ENCODE measurements at places on chromosomes 2 and 18. TPM values are rescaled to one million over a fixed set of nuclear protein-coding genes. Genes with fewer than 3 reads are reported as not detected.

Gene NT5C1B
- not detected for total RNA-seq

Gene SERPINB12
- total RNA-seq = not detected

GRCh38 chr18:50848991-50849390, 29.2 kb upstream of the MRO start:
- H3K27me3 ChIP-seq = no peaks in the 10 kb centered on the region
- DNase-seq = no peak
- no peaks in the 10 kb centered on the region for H3K36me3 ChIP-seq
- no peak overlapping the region for H3K4me3 ChIP-seq
- no peaks in the 10 kb centered on the region for H3K4me1 ChIP-seq

GRCh38 chr2:102848366-102848839, 86.6 kb downstream of the TMEM182 start:
- H3K27me3 ChIP-seq = no peaks in the 10 kb centered on the region
- H3K4me1 ChIP-seq = no peaks in the 10 kb centered on the region
- H3K27ac ChIP-seq = no peak overlapping the region
- H3K36me3 ChIP-seq = no peaks in the 10 kb centered on the region

GRCh38 chr2:187709065-187709464, 154.8 kb upstream of the TFPI start:
- H3K4me1 ChIP-seq = no peaks in the 10 kb centered on the region
- no peaks in the 10 kb centered on the region for H3K36me3 ChIP-seq
- H3K27me3 ChIP-seq = no peaks in the 10 kb centered on the region
- DNase-seq = no peak
- H3K27ac ChIP-seq = no peak overlapping the region
- no peak overlapping the region for H3K4me3 ChIP-seq

Gene CLEC4F
- not detected for total RNA-seq

Gene TTN
- total RNA-seq = 8.6 TPM

DNA sequence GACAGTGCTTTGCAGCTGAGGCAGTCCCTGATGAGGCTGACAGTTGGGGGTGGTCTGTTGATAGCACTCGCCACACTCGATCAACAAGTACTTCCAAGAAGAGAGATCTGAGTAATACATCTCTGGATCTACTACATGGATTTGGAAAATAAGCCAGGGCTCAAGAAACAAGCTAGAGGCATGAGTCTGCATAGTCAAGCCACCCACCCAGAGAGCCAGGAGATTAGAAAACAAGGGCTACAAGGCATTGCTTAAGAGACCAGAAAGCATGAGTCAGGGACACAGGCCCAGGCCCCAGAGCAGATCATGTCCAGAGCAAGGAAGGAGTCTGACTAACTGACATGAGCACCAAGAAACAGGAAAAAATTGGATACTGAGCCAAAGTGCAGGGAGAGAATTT, 196.9 kb upstream of the CWC22 start:
- DNase-seq = no peak
- H3K27me3 ChIP-seq = no peaks in the 10 kb centered on the region
- no peaks in the 10 kb centered on the region for H3K36me3 ChIP-seq
- no peaks in the 10 kb centered on the region for H3K4me1 ChIP-seq
- H3K27ac ChIP-seq = no peak overlapping the region

DNA sequence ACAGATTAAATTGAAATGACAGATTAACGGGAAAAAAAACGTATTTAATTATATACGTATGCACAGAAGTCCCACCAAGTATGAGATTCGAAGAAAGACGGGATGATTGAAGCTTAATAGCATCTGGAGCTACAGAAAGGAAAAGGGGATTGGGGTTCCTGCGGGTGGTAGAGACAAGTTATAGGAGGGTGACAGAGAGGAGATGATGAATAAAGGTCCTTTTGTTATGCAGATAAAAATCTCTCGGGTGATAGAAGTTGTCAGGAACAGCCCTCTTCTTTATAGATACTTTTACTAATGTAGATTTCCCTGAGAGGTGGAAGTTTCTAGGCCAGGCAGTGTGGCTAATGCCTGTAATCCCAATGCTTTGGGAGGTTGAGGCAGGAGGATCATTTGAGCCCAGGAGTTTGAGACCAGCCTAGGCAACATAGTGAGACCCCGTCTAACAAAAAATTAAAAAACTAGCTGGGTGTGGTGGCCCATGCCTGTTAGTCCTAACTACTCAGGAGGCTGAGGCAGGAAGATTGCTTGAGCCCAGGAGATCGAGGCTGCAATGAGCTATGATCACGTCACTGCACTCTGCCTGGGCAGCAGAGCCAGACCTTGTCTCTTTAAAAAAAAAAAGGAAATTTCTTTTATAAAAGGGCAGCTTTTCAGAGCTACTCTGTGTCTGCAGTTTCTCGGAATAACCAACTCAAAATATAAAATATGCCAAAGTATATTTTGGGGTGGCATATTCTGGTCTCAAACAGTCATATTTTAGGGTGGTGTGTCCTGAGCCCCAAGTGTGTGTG, 113.0 kb downstream of the STPG4 start:
- H3K36me3 ChIP-seq = peaks cover 49% of the 10 kb centered on the region
- H3K4me1 ChIP-seq = no peaks in the 10 kb centered on the region
- no peak overlapping the region for H3K4me3 ChIP-seq
- H3K27me3 ChIP-seq = no peaks in the 10 kb centered on the region

Gene TLX2
- 0.52 TPM for total RNA-seq

GRCh38 chr18:62325806-62326645, 916 bp downstream of the TNFRSF11A start:
- H3K36me3 ChIP-seq = no peaks in the 10 kb centered on the region
- peak; percentile 16 for DNase-seq
- H3K4me3 ChIP-seq = peak overlapping the region; percentile 58
- H3K4me1 ChIP-seq = peaks cover 19% of the 10 kb centered on the region
- no peak overlapping the region for H3K27ac ChIP-seq

- H3K27ac ChIP-seq = no peak overlapping the region
- no peak overlapping the region for H3K4me3 ChIP-seq
- no peaks in the 10 kb centered on the region for H3K4me1 ChIP-seq
- H3K36me3 ChIP-seq = no peaks in the 10 kb centered on the region
- no peak for DNase-seq
- no peaks in the 10 kb centered on the region for H3K27me3 ChIP-seq
Observed at GRCh38 chr2:61750624-61751023, 103.2 kb downstream of the FAM161A start.

- no peak overlapping the region for H3K27ac ChIP-seq
- no peak overlapping the region for H3K4me3 ChIP-seq
- peaks cover 14% of the 10 kb centered on the region for H3K4me1 ChIP-seq
- no peaks in the 10 kb centered on the region for H3K36me3 ChIP-seq
- no peak for DNase-seq
- H3K27me3 ChIP-seq = no peaks in the 10 kb centered on the region
Observed at GRCh38 chr2:43519643-43520221, 76.1 kb downstream of the THADA start.

DNA sequence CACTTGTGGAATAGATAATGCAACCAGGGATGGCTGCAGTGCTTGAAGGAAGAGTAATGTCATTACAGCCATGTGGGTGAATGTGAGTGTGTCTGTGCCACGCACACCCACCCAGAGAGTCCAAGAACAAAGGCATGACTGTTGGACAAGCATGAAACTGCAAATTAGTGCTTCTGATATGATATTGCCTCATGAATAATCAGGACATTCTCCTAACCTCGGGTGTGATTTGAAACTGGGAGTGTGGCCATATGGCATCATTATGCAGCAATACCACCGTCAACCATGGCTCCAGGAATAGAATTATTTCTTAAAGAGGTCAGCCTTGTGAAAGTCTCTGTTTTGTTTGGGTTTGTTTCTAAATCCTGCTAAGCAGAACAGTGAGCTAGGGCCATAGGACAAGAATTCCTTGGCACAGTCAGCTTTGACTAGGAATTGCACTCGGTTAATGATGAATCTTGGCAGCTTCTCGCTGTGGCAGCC, 678.0 kb upstream of the RAB6C start:
- H3K27me3 ChIP-seq = no peaks in the 10 kb centered on the region
- no peaks in the 10 kb centered on the region for H3K4me1 ChIP-seq
- no peaks in the 10 kb centered on the region for H3K36me3 ChIP-seq
- no peak for DNase-seq
- H3K27ac ChIP-seq = no peak overlapping the region

Gene PDE1A
- total RNA-seq = not detected

Gene COL3A1
- not detected for total RNA-seq

Gene TNFAIP6
- total RNA-seq = not detected

- H3K4me3 ChIP-seq = no peak overlapping the region
- H3K36me3 ChIP-seq = no peaks in the 10 kb centered on the region
- H3K4me1 ChIP-seq = no peaks in the 10 kb centered on the region
- no peak overlapping the region for H3K27ac ChIP-seq
Observed at GRCh38 chr2:39659765-39660611, 5.7 kb upstream of the TMEM178A start.

DNA sequence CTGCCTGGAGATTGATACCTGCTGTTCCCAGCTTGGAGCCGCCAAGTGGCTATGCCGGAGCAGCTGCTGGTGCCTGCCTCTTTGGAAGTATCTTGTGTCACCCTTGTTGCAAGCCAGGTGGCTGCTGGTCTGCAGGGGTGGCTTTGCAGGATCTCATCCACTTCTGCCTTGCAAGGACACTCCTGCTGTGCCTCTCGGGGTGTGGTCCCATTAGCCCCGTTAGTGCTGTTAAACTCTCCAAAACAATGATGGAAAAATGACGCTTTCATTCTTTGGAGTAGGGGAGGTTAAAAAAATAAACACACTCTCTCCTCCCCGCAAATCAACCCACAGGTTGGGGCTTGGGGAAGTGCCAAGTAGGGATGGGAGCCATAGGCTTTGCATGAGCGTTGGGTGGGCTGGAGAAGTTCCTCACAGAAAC, 352.8 kb downstream of the RNF144A start:
- no peak overlapping the region for H3K27ac ChIP-seq
- no peak for DNase-seq
- no peaks in the 10 kb centered on the region for H3K36me3 ChIP-seq

DNA sequence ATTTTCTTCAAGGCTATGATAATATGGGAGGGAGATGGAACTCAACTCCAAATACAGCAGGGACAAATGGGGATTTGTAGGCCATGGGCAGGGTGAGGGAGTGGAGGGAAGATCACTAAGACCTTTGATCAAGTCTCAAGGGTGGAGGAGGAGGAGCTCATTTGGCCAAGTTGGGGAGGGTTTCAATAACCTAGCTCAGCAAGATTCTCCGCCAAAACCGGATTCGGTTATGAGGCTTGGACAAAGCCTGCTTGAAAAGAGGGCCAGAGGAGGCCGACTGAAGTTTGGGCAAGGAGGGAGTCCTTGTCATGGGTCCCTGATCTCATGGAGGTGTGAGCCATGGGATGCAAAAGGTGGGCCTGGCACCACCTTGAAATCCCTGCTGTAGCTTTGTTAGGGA, 68.8 kb downstream of the TSN start:
- DNase-seq = no peak
- H3K4me1 ChIP-seq = no peaks in the 10 kb centered on the region
- no peak overlapping the region for H3K4me3 ChIP-seq
- no peaks in the 10 kb centered on the region for H3K27me3 ChIP-seq
- no peaks in the 10 kb centered on the region for H3K36me3 ChIP-seq

GRCh38 chr18:23935804-23936203, 78.8 kb upstream of the TTC39C start:
- no peak overlapping the region for H3K4me3 ChIP-seq
- DNase-seq = peak; percentile 49
- H3K27me3 ChIP-seq = no peaks in the 10 kb centered on the region
- no peaks in the 10 kb centered on the region for H3K36me3 ChIP-seq

GRCh38 chr2:236790963-236791362, 221.3 kb downstream of the ACKR3 start:
- no peaks in the 10 kb centered on the region for H3K36me3 ChIP-seq
- no peak overlapping the region for H3K27ac ChIP-seq
- H3K27me3 ChIP-seq = no peaks in the 10 kb centered on the region
- H3K4me3 ChIP-seq = no peak overlapping the region

GRCh38 chr2:70990216-70990615, 4.5 kb downstream of the TEX261 start:
- H3K27ac ChIP-seq = no peak overlapping the region
- peaks cover 17% of the 10 kb centered on the region for H3K4me1 ChIP-seq
- H3K36me3 ChIP-seq = peaks cover 53% of the 10 kb centered on the region
- no peak for DNase-seq
- H3K27me3 ChIP-seq = no peaks in the 10 kb centered on the region
- H3K4me3 ChIP-seq = no peak overlapping the region

DNA sequence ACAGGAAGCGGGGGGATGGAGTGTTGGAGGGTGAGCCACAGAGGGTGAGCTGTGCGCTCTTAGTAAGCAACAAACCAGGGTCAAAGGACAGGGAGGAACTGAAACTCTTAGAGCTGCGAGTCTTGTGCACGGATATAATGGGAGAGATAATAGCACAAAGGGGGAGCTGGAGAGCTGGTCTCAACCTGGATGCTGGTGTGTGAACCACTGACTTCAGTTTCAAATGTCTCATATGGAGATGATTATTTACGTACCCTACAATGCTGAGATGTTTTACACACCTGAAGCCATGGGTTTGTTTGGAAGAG, 35.9 kb downstream of the PTGR3 start:
- no peak for DNase-seq
- H3K4me3 ChIP-seq = no peak overlapping the region
- H3K27me3 ChIP-seq = no peaks in the 10 kb centered on the region
- H3K36me3 ChIP-seq = no peaks in the 10 kb centered on the region

DNA sequence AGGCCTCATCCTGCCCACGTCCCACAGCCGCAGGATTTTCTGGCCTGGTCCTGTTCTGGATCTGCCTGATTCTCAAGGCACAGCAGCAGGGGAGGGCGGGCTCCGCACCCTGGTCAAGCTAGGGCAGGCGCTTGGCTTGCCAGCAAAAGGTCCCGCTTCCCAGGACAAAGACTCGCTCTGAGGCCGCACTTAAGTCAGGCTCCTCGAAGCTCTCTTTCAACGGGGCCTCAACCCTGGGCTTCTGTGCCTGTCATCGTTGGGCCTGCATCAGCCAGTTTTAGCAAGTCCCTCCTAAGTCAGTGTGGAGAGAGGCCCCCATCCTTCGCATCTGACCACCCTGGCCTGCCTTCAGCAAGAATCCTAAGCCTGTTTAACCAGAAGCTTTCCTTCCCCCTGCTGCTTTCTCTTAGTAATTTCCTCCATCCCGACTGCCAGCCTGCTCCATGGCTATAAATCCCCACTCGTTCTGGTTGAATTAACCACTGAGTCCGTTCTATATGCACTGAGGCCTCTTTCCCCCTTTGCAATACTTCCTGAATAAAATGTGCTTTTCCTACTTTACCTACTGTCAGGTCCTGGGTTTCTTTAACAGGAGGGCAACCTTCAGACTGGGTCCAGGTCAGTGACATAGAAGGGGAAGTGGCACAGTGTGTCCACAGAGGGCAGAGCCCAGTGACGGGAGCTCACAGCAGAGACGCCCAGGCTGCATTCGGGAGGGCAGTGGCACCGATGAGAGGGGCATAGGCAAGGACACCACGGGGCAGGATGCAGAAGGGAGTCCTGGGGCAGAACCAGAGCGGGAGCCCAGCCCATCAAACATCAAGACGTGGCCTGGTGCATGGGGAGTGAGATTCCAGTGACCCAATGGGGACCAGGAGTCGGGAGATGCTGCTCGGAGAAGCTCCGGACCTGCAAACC, 62.7 kb downstream of the SP110 start:
- H3K27me3 ChIP-seq = no peaks in the 10 kb centered on the region
- H3K4me1 ChIP-seq = peaks cover 7% of the 10 kb centered on the region
- no peaks in the 10 kb centered on the region for H3K36me3 ChIP-seq
- H3K4me3 ChIP-seq = no peak overlapping the region
- no peak overlapping the region for H3K27ac ChIP-seq

Gene TUBA4B
- total RNA-seq = not detected

Gene MSGN1
- not detected for total RNA-seq

Gene ALKAL2
- total RNA-seq = not detected

- DNase-seq = no peak
- peaks cover 35% of the 10 kb centered on the region for H3K4me1 ChIP-seq
- no peak overlapping the region for H3K27ac ChIP-seq
- no peak overlapping the region for H3K4me3 ChIP-seq
- H3K27me3 ChIP-seq = no peaks in the 10 kb centered on the region
- no peaks in the 10 kb centered on the region for H3K36me3 ChIP-seq
Observed at GRCh38 chr2:180985771-180986395, 5.5 kb downstream of the UBE2E3 start.

All from CD4-positive, alpha-beta memory T cell (primary cell).